Stimulated activated CD4-positive, alpha-beta T cell treated with anti-CD3 and anti-CD28 coated beads, Interleukin-4, amount 100 ng/mL, for 4 hours (primary cell): ENCODE measurements at places on chromosomes 11 and 22.

DNA sequence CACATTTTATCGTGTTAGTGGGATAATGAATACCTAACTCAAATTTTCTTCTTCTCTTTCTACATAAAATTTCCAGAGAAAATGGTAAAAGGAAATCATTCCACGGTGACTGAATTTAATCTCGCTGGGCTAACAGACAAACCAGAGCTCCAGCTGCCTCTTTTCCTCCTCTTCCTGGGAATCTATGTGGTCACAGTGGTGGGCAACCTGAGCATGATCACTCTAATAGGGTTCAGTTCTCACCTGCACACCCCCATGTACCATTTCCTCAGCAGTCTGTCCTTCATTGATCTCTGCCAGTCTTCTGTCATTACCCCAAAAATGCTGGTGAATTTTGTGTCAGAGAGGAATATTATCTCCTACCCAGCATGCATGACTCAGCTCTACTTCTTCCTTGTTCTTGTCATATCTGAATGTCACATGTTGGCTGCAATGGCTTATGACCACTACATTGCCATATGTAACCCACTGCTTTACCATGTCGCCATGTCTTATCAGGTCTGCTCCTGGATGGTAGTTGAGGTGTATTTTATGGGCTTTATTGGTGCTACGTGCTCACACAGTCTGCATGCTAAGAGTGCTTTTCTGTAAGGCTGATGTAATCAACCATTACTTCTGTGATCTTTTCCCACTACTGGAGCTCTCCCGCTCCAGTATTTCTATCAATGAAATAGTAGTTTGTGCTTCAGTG, 24.1 kb downstream of the OR10D3 start:
- no peak for DNase-seq

DNA sequence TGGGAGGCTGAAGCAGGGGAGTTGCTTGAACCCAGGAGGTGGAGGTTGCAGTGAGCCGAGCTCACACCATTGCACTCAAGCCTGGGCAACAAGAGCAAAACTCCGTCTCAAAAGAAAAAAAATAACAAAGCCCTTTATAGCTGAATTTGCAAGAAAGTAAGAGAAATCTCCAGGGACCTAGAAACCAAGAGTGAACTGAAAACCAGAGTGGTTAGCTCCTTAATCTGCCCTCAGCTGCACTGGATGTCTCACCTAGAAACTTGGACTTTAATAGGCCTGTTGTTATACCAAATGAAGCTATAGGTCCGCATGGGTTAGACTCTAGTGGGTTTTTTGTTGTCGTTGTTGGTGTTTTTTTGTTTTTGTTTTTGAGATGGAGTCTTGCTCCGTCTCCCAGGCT, 4.1 kb downstream of the NEU3 start:
- DNase-seq: no peak

DNA sequence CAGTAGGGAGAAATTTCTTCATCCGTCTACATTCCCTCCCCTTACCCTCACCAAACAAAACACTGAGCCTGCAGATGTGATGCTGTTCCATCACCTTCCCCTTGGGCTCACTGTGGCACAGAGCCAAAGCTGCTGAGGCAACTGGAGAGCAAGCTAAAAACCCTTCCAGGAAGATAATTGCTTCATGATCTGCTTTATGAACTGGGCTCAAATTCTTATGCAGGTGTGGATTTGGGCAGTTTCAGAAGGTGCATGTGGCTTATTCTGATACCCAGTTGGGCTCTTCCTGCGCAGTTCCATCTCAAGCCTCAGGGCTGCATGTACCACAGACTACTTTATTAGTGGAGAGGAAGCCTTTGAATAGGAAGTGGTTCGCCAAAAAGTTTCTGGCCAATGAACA, 58.3 kb downstream of the AAMDC start:
- no peak for DNase-seq

GRCh38 chr22:44898236-44898635, 111.6 kb downstream of the PHF21B start:
- DNase-seq: no peak

- no peak for DNase-seq
Measured at GRCh38 chr11:111823131-111823530, 48.2 kb downstream of the ALG9 start.
